ENCODE measurements at places on chromosomes 1 and 21. TPM values are rescaled to one million over a fixed set of nuclear protein-coding genes. Genes with fewer than 3 reads are reported as not detected.

The CREB3L4 gene
- 12.5 TPM for total RNA-seq

The INAVA gene
- total RNA-seq: not detected

The LCE3E gene
- total RNA-seq: not detected

The FAM72D gene
- 7.9 TPM for total RNA-seq

The GBP1 gene
- total RNA-seq: 40.0 TPM

The KRTAP11-1 gene
- total RNA-seq: not detected

The VWA1 gene
- total RNA-seq: 4.7 TPM

The OR10Z1 gene
- not detected for total RNA-seq

The USP1 gene
- total RNA-seq: 69.8 TPM
